Endothelial cell (in vitro differentiated cells): ENCODE measurements at places on chromosomes 16 and 17.

DNA sequence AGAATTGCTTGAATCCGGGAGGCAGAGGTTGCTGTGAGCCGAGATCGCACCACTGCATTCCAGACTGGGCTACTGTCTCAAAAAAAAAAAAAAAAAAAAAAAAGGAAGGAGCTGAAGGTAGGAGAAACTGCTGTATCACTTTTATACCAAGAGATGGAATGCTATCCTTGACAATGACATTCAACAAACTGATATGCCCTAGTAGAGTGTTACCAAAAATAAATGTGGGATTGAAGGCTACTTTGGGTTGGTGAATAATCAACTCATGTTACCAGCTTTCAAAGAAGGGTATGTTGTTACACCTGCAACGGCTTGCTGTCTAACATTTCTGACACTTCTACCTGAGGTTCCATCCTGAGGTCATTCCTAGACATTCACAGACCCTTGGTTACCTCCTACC, 84.9 kb downstream of the TEX14 start:
- DNase-seq: no peak

GRCh38 chr17:76248013-76248782, 7.9 kb upstream of the RNF157 start:
- no peak for DNase-seq

DNA sequence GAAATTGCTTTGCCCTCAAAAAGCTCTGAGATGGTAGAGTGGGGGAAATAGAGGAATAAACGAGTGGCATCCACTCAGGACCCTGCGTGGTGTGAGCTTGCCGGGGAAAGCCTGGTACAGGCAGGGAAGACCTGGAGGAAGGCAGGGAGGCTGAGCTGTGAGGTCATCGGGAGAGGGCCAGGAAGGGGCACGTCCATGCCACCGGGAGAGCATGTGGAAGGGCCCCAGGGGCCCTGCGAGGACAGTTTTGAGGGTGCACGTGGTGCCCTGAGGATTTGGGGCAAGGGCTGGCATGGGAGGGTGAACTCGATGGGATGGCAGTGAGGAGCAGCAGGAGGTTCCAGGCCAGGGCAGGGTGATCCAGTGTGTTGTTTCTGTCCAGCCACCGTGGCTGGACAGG, 56.3 kb upstream of the CBFA2T3 start:
- no peak for DNase-seq

GRCh38 chr16:88835383-88835782, 21.4 kb downstream of the GALNS start:
- DNase-seq: no peak

DNA sequence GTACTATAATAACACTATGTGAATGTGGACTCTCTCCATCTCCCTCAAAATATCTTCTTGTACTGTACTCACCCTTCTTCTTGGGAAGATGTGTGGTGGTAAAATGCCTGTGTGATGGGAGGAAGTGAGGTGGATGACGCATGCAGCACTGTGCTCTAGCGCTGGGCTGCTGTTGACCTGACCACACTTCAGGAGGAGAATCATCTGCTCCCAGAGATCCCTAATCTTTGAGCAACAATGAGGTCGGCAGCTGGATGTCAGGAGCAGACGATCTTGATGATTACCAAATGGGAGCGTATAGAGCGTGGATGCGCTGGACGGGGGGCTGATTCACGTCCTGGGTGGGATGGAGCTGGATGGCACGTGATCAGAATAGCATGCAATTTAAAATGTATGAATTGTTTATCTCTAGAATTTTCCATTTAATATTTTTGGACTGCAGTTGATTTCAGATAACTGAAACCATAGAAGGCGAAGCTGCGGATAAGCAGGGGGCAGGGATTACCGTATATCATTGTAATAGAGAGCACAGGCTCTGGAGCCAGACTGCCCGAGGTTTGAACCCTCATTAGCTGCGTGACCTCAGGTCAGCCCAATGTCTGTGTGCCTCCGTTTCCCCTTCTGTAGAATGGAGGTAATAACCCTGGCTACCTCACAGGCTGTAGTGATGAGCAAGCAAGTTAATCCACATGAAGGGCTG, 23.7 kb upstream of the CYLD start:
- no peak for DNase-seq

DNA sequence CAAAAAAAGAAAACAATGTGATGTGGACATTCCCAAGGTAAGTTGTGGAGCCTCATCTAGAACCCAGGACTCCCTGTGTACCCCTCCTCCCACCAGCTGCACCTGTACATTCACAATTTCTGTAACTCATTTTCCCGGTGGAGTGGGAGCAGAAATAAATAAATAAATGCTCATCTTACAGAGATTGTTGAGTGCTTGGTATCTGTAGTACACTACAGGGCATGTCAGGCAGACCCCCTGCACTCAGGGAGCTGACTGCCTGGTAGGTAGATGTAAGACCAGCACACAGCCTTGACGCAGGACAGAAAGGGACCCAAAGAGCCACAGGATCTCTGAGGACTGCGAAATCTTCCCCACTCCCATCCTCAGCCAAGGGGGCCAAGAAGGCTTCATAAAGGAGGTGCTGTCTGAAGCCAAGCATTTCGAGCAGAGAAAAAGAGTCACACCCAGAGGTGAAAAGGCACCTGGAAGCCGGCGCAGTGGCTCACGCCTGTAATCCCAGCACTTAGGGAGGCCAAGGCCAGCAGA, 6.5 kb downstream of the EIF1 start:
- DNase-seq: no peak

DNA sequence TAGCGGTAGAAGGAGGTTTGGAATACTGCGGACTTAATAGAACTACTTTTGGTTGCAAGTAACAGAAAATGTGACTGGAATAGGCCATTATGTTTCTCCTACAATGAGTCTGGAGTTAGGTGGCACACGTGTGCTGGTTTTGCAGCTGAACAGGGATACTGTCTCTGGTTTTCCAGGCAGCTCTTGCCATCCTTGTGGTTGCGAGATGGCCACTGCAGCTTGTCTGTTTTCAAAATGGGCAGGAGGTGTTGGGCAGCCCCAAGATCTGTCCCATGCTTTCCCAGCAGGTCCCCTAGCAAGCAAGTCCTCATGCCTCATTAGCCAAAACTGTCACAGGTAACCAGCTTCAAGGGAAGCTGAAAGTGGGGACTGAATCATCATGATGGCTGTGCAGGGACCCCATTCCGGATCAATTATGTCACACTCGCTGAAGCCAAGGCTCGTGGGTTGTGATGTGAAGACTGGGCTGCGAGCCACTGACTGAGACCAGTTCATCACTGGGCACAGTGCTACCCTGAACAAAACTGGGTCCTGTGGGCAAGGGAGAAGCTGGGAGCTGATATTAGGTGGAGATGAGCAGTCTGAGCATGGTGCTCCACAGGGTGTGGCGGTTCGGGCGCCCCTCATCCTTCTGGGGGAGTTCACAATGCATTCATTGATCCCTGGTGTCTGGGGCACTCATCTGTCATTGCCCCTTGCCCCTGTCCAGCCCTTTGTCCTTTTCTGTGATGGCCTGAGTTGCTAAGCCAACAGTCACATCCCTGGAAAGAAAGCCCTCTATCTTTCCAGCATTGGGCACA, 82.1 kb downstream of the KSR1 start:
- no peak for DNase-seq

DNA sequence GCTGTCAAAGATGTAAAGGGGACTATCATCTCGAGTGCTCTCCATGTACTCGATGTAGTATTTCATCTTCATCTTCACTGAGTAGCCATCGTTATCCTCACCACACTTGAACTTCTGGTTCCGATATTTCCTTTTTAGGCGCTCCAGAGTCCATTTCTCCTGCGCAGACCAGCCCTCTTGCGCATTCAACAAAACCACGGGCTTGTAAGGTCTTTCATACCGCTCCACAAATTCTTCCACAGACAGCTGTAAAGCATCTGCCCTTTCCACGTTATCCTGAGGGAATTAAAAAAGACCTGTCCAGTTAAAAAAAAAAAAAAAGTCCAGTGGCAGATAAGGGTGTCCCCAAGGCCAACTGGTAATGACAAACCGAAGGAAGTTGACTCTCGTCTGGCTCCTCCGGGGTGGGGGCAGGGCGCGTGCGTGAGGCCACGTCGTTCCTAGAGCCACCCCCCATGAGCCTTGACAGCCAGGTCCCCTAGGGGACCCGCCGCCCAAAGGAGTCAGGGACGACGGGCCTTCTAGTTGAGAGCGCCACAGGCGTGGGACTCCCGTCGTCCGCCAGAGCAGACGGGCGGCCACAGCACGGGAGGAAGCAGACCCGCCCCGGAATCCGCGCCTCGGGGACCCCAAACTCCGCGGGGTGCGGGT, 701 bp downstream of the JMJD6 start:
- no peak for DNase-seq

DNA sequence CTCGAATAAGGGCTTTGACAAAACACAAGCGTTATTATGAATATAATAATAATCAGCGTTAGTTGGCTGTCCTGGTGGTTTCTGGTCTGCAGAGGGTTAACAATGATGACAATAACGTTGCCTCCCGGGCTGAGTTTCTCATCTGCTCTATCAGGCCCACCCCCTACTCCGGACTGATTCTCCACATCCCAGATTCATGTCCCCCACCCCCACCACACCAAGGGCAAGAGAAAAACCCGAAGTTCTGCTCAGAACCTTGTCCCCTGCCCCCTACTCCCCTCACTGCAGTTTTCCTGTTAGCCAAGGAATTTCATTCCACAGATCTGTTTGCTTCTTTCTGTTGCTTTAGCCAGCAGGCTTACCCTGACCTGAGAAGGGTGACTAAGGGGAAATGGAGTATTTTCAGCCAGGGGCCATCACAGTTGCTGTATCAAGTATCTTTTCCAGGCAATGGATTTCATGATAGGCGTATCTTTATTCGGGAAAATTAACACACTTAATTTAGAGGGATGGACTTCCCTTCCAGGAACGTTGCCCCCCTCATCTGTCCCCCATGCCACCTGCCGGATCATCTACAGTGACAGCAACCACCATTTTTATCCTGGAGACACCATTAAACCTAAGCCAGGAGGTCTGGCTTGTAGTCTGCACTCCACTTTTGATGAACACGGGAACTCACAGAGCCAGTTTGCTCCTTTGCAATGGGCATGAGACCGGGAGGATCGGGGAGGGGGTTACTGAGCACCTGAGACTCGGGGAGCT, 23.7 kb downstream of the ALOX15 start:
- no peak for DNase-seq

- no peak for DNase-seq
Measured at GRCh38 chr17:69447726-69448125, 33.2 kb downstream of the MAP2K6 start.

DNA sequence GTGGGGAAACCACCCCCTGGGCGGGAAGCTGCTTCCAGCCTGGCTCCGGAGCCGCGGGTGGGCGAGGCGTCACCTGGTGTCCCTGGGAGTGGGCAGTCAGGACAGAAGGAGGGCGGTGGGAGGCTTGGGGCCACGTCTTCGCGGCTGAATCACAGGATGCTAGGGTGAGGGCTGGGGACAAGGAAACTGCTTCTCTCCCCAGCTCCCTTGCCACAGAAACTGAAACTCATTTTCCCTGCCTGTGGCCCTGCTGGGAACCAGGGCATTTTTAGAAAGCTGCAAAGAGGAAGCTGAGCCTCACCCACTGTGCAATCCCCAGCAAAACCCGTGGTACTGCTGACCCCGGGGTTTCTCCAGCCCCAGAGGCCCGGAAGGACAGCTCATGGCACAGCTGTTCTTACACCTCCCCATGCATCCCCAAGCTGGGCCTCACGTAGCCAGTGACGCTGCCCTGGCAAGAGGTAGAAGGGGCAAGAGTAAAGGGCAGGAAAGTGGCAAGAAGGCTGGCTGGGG, 8.2 kb downstream of the RHBDF2 start:
- no peak for DNase-seq

DNA sequence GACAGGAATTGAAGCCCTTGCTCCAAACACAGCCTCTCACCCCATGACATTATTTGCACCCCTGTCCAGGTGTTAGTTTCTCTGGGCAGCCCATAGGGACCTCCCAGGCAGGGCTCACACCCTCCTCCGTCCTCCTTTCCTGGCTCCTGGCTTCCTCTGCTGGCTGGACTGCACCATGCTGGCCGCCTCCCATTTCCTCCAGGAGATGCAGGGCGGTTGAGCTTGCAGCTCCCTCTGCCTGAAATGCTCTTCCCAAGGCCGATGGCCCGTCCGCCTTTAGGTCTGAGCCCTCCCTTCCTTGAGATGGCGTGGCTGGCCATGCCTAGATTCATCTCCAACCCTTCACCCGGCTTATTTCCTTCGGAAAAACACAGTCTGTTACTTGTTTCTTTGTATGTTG, 334.8 kb downstream of the SNX29 start:
- peak; percentile 20 for DNase-seq

DNA sequence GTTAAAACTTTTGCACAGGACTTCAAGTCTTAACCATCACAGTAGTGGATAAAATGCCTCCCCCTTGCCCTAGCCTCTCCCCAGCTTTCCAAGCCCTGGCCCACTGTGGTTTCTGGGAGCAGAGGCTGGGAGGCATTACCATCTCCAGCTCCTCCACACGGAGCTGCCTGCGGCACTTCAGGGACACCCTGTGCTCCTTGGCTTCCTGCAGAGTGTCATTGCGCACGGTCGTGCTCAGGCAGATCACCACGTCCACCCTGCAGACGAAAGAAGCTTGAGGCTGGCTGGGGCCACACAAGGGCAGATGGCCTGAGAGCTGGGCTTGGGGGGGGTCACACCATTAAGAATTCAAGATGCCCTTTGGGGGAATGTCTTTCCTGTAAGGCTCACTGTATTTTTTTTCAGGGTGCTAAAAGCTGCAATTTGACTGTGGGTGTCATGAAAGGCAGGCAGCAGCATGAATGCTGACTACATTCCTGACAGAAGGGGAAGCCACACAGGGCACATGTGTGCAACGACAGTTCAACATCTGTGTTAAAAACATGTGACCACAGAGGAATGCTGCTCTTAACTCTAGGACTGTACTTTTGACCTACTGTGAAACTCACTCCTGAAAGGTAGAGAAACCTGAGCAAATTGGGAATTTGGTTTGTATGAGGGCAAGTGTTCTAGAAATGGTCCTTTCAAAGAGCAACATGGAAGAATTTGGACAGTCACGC, 47.7 kb upstream of the CLEC18B start:
- DNase-seq: no peak

DNA sequence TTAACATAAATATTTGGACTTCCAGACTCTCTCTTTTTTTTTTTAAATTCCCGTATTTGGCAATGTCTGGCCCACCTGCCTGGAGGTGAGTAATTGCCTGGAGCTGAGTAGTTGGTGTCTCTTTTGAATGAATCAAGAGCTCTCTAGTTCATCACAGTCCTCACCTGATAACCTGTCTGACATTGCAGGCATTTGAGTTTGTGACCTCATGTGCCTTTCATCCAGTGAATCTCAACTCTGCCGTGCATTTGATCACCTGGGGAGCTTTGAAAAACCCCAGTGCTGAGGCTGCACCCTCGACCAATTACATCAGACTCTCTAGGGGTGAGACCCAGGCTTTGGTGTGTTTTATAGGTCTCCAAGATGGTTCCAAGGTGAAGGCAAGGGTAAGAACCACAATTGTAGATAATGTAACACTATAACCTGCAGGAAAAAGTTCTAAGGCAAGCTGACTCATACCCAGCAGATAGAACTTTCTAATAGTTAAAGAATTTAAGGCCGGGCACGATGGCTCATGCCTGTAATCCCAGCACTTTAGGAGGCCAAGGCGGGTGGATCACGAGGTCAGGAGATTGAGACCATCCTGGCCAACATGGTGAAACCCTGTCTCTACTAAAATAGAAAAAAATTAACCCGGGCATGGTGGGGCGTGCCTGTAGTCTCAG, 24.5 kb upstream of the HS3ST2 start:
- no peak for DNase-seq
